ENCODE measurements at places on chromosomes 1 and 21. TPM values are rescaled to one million over a fixed set of nuclear protein-coding genes. Genes with fewer than 3 reads are reported as not detected.

The TFF1 gene
- not detected for total RNA-seq

The UBL4B gene
- not detected for total RNA-seq

The FCMR gene
- total RNA-seq, result 41.6 TPM

The NR0B2 gene
- total RNA-seq, result not detected

The AJAP1 gene
- not detected for total RNA-seq

The ATP1A4 gene
- total RNA-seq, result not detected

The INSRR gene
- 0.18 TPM for total RNA-seq

The PDPN gene
- not detected for total RNA-seq

The NHLH1 gene
- 0.42 TPM for total RNA-seq

The SLC27A3 gene
- total RNA-seq, result 9.3 TPM

The GBP6 gene
- total RNA-seq, result 0.53 TPM

The B3GALT6 gene
- total RNA-seq, result 12.2 TPM

The OR2G6 gene
- total RNA-seq, result not detected

The SYNC gene
- not detected for total RNA-seq

The GBP4 gene
- total RNA-seq, result 30.8 TPM

The AMY2B gene
- 3.6 TPM for total RNA-seq

The COL16A1 gene
- not detected for total RNA-seq

The MED8 gene
- total RNA-seq, result 36.6 TPM

The RBM11 gene
- 5.1 TPM for total RNA-seq

The SPRR2G gene
- total RNA-seq, result not detected

The CFHR4 gene
- total RNA-seq, result not detected

The SDCCAG8 gene
- total RNA-seq, result 26.4 TPM

The SNX7 gene
- total RNA-seq, result 0.32 TPM

The OBSCN gene
- total RNA-seq, result 20.0 TPM

The INKA2 gene
- total RNA-seq, result 0.49 TPM

The PALMD gene
- not detected for total RNA-seq

The NR5A2 gene
- total RNA-seq, result not detected

Measured in activated CD4-positive, alpha-beta T cell treated with anti-CD3 and anti-CD28 coated beads for 36 hours (primary cell).